ENCODE measurements at places on chromosomes 5 and 9.
A peak's percentile ranks its signal among the peaks of the same experiment; 100 is the strongest.

- no peak for DNase-seq
Measured at GRCh38 chr9:76044266-76044819, 153.9 kb downstream of the PCSK5 start.

DNA sequence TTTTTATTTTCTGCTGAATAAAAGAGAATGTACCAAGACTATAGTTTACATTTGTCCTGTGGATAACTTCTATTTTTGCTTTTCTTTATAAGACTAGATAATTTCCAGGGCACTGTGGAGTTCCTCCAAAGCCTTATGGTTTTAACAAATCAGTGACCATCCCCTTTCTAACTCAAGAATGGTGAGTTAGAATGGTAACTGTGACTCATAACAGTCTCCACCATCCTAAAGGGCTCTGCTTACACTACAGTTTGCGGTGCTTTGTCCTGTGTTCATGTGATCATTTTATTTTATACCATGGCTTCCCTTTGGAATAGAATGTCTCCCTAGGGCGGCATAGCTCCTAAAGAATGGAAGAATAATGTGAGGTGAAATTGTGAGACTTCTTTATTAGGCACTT lies 30.2 kb downstream of the WDR36 start:
- DNase-seq = no peak

DNA sequence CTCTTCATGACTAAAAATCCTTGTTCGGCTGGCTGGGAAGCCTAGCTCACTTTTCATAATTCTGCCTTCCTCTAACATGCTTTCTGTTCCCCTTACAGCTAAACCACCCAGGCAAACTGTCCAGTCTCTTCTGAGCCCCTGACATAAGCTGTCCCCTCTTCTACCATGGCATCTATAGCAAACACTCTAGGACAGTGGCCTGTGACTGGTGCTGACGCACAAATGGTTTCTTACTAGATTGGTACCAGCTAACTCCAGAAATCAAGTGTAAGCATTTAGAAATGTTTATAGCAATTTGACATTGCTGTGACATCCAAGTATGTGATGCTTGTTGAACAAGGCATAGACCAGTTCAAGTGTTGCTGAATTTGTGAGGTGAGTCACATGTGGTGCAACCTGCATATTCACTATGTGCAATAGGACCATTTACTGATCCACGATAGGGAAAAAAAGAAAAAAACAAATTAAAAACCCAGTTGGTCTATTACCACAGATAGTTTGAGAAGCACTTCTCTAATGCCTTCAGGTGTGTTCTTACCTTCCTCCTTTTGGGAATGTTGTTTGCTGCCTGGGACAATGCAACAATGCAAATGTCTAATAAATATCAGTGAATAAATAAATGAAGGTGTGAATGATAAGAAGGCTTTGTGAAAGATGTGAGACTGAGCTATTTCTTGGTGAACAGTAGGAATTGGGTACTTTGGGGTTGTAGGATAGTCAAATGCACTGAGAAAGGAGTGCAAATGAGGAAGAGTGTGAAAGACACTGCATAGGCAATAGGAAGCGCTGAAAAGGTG lies 22.4 kb downstream of the ELOVL7 start:
- no peak for DNase-seq

DNA sequence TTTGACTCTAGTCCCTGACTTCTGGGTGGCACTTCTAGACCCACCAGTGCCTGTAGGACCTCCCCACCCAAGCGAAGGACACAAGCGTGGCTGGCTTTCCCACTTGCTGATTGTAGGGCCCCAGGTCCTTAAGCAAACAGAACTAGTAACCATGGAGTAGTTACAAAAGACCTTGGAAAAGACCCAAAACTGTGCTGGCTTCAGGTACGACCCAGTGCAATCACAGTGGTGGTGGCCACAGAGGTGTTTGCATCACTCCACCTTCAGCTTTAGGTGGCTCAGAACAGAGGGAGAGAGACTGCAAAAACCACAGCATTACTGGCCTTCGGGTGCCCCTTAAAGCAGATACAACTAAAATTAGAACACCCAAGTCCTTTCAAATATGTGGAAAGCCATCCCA lies 52.9 kb downstream of the SLCO4C1 start:
- no peak for DNase-seq

GRCh38 chr9:31542384-31543055 lies 841.9 kb upstream of the ACO1 start:
- DNase-seq = no peak

GRCh38 chr5:11355491-11355890 lies 548.8 kb downstream of the CTNND2 start:
- no peak for DNase-seq

- DNase-seq = no peak
Measured at GRCh38 chr9:125750627-125751011, 3.4 kb downstream of the PBX3 start.

DNA sequence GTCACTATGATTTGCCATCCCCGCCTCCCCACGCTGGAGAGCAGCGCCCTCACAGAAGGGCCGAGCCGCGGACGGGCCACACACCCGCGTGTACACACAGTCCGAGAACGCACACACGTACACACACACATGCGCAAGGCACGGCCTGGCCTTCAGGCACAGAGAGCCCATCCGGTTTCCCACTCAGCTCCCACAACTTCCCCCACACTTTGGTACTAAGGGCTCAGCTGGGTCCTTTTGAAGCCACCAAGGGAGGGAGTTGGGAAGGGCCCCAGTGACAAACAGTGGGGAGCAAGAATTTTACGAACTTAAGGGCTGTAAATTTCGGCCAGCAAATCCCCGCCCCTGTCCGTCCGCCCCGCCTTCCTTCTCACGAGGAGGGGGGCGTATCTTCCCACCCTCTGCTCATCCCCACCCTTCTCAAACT lies 133.3 kb upstream of the HAND1 start:
- DNase-seq = no peak

- DNase-seq = no peak
Measured at GRCh38 chr5:82816926-82817325, 260.3 kb downstream of the TMEM167A start.

DNA sequence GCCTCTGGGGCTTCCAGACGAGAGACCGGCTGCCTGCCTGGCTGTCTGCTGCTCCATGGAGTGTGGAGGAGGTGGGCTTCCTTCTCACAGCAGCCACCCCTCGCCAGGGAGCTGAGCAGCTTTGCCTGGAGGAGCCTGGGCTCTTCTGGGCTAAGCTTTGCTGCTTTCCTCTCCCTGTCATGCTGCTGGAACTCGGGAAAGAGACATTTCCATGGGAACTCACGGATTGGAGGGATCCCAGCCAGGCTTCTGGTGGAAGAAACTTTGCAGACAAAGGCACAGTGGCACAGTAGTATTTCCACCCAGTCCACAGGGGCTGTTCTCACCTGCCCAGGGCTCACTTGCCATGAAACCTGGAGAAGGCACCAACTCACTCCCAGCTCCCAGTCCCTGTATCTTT lies 5.6 kb upstream of the NTNG2 start:
- no peak for DNase-seq

DNA sequence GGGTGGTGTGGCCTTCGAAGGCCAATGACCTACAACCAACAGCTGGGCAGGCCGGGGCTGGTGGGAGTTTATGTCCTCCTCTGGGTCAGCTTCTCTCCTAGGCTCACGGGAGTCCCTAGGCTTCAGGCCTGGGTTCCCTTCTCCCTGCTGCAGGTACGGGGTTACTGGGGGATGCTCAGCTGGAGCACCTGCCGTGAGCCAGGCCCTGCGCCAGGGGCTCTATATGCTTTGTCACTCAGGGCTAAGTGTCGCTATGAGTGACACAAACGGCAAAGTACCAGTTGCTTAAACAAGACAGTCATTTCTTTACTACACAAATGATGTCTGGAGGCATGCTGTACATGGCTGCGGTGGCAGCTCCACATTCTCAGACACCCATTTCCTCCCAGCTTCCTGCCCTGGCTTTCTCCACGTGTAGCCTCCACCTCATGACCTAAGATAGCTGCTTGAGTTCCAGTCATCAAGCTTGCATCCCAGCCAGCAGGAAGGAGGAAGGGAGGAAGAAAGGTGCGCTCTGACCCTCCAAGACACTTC lies 22.5 kb upstream of the NINJ1 start:
- DNase-seq = no peak

- DNase-seq = peak; percentile 45
Measured at GRCh38 chr5:79020861-79021561, 35.9 kb upstream of the ARSB start.

DNA sequence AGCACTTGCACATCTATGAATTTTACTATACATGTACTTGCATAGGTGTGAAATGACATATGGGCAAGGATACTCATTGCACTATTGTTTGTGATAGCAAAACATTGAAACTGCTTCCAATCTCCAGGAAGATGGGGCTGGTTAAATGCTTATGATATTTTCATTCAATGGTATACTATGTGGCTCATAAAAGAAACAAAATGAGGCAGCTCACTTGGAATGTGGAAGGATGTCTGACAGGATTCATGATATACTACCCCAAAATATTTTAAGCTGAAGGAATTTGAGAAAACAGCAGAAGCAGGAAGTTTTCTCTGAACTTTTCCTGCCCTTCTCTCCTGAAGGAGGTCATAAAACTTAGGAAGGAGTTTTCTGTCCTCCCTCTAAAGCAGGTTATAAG lies 99.6 kb upstream of the CAST start:
- DNase-seq = no peak

GRCh38 chr5:74382123-74382855 lies 258.2 kb downstream of the ENC1 start:
- DNase-seq = no peak

GRCh38 chr9:109448223-109448622 lies 49.9 kb downstream of the PTPN3 start:
- DNase-seq = no peak

DNA sequence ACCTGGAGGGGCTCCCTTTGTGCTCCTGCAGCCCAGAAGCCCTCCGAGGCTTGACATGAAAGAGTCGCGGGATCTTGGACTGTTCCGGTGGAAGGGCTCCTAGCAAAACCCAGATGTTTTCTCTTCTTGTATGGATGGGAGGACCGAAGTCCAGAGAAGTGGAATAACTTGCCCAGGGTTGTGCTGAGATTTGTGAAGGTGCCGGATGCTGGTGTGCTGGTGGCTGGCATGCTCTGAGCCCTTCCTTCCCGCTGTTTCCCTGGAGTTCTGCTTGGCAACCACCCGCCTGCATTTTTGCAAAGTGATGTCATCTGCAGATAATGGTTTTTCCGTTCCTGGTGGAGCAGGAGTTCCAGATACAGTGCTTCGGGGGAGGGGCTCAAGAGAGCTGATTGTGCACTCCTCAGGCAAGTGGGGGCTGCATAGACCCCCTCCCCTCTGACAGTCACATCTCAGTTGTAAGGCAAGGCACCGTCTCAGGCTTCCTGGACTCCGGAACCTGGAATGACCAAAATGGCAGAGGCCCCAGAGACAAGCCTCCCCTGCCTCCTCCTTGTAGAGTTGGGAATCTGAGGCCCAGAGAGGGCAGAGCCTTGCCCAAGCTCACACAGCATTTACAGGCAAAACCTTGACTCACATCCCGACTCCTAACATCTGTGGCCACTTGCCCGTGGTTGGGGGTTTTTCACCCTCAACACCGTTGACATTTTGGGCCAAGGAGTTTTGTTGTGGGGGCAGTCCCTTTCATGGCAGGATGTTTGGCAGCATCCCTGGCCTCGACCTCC lies 157.0 kb downstream of the RGS3 start:
- no peak for DNase-seq

DNA sequence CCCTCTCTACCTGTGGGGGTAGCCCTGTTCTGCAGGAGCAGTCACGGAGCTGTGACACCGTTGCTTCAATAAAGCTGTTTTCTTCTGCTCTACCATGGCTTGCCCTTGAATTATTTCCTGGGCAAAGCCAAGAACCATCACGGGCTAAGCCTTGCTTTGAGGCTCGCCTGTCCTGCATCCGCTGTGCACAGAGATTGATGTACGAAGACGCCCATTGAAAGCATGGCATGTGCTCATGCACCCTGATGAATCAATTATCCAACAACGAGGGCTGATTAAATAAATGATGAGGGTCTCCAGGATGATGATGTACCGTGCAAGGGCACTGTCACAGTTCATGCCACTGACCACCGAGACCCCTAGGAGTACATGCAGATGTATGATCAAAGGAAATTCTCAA lies 20.7 kb downstream of the PTGES start:
- DNase-seq = no peak

DNA sequence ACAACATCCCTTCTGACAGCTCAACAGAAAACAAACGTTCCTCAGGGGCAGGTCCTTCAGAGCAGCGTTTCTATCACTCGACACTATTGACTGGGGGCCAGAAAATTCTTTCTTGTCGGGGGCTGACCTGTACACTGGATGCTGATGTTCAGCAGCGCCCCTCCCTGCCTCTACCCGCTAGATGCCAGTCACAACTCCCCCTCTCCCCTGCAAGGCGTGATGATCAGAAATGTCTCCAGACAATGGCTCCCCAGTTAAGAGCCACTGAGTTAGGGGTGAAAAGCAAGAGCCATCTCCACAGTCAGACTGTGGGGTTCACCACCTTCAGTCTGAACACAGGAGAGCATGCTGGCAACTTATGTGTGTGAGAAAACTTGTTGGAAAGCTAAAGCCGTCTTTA lies 39.8 kb downstream of the SERINC5 start:
- no peak for DNase-seq

- no peak for DNase-seq
Measured at GRCh38 chr5:97224112-97224750, 41.2 kb upstream of the RIOK2 start.

DNA sequence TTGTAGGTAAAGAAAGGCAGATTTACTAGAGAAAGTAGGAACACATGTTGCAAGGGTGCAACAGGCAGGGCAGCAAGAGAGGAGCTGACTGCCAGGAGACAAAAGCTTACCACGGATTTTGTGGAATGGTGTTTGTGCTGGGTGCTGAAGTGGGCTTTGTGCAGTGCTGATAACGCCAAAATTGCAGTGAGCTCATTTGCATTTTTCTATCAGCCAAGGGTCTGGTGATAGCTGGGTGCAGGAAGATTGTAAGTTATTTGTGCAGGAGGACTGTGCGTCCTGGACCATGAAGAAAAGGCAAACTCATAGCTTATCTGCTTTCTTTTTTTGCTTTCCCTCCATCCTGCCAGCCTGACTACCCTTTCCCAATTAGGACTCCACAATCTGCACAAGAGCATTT lies 13.6 kb downstream of the CTSL start:
- DNase-seq = no peak
